ENCODE measurements at places on chromosomes 13 and 19.

DNA sequence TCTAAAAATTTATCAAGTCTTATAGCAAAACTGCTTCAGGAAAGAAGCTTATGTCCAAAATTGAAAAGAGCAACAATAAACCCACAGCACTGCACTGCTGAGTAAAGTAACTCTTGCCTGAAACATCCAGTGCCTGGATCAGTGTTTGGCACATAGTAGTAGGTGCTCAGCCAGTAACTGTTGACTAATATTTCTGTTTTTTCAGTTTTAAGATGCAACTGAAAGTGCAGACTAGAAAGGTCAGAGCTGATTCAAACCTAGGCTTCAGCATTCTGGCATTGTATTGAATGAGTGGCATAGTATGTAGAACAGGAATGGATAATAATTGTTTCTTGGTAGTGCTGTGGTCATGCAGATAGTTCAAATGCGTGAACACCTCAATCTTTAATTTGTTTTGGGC, 67.6 kb downstream of the UBL3 start:
- DNase-seq, result no peak

- DNase-seq, result no peak
Observed at GRCh38 chr19:45314708-45315245, 7.9 kb downstream of the CKM start.

GRCh38 chr13:62432906-62433305, 1017.3 kb upstream of the PCDH20 start:
- DNase-seq, result no peak

DNA sequence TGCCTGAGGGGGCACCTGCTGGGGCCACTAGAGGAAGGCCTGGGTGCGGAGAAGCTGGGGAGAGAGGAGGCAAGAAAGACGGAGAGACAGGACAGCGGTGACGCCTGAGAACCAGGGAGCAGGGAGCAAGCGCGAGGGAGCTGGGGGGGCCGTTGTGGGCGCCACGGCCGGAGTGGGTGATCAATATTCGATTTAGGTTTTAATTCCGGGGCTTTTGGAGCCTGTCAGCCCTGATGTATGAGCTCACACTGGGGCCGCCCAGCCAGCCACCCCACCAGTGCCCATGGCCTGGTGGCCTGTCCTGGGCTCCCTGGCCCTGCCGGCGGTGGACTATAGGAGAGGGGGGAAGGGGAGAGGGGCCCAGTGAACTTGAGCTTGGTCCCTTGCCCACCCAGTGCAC, 8.7 kb upstream of the ERFL start:
- no peak for DNase-seq

DNA sequence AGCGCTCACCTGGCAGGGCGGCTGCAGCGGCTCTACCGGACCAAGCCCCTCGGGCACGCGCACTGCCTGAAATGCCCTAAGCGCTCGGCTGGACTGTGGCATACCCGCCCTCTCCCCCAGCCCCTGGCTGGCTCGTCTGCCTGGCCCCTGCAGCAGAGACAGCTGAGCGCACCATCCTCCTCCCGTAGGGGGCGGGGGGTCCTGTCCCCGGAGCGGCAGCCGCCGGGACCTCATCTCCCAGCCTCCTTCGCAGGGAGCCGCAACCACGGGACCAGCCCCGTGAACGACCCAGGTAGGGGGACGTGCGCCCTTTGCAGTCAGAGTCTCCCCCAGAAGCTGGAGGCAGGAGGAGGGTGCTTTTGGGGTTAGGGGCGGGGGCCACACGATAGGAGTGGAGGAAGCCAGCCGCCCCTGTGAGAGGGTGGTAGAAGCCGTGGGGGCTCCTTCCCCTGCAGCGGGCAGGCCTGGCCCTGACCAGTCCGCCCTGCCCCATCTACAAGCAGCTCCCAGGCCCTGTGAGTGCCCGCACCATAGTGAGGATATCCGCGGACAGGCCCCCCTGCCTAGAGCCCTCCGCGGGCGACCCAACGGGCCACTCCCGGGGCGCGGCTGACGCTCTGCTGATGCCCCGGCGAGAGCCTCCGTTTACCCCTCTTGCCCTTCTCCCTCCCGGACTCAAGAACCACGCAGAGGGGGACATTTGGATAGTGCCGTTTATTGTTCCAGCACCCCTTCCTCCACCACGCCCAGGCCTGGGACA, 34.2 kb downstream of the ZNF787 start:
- no peak for DNase-seq
